ENCODE measurements at places on chromosomes 16 and 17. TPM values are rescaled to one million over a fixed set of nuclear protein-coding genes. Genes with fewer than 3 reads are reported as not detected.

The GGT6 gene
- total RNA-seq = not detected

The TMEM235 gene
- not detected for total RNA-seq

The ZG16 gene
- not detected for total RNA-seq

The RAB40C gene
- total RNA-seq = 12.1 TPM

The C16orf46 gene
- not detected for total RNA-seq

The NTHL1 gene
- total RNA-seq = 15.0 TPM

The ABCC12 gene
- total RNA-seq = not detected

The CLEC10A gene
- not detected for total RNA-seq

The PLLP gene
- not detected for total RNA-seq

The CDH1 gene
- total RNA-seq = 4.6 TPM

The SECTM1 gene
- 0.52 TPM for total RNA-seq

The PIRT gene
- not detected for total RNA-seq

The ABCA9 gene
- total RNA-seq = not detected

The TMEM238L gene
- not detected for total RNA-seq

The RASD1 gene
- total RNA-seq = 0.72 TPM

The SSTR5 gene
- total RNA-seq = not detected
